Frontal cortex (tissue), 4 donors: ENCODE measurements at places on chromosomes 7 and 10. TPM values are rescaled to one million over a fixed set of nuclear protein-coding genes. Genes with fewer than 3 reads are reported as not detected.

The TMEM213 gene
- not detected for total RNA-seq

The UNCX gene
- total RNA-seq, result not detected

The ZNF736 gene
- total RNA-seq, result 42.0 TPM

The GALNT17 gene
- 26.5 TPM for total RNA-seq
